Kasumi-1 (cell line): ENCODE measurements at places on chromosomes 5 and 9.
A peak's percentile ranks its signal among the peaks of the same experiment; 100 is the strongest.

GRCh38 chr9:23707249-23707648, 118.8 kb downstream of the ELAVL2 start:
- DNase-seq: no peak

GRCh38 chr9:133421615-133422542, at the start of gene ADAMTS13:
Gene ADAMTS13, plus strand, starts transcription at chr9:133422367. Its CDS starts 77 bp downstream, at chr9:133422444.
- peak; percentile 8 for DNase-seq

- DNase-seq: no peak
Observed at GRCh38 chr9:79768194-79768593, 196.4 kb downstream of the TLE4 start.

DNA sequence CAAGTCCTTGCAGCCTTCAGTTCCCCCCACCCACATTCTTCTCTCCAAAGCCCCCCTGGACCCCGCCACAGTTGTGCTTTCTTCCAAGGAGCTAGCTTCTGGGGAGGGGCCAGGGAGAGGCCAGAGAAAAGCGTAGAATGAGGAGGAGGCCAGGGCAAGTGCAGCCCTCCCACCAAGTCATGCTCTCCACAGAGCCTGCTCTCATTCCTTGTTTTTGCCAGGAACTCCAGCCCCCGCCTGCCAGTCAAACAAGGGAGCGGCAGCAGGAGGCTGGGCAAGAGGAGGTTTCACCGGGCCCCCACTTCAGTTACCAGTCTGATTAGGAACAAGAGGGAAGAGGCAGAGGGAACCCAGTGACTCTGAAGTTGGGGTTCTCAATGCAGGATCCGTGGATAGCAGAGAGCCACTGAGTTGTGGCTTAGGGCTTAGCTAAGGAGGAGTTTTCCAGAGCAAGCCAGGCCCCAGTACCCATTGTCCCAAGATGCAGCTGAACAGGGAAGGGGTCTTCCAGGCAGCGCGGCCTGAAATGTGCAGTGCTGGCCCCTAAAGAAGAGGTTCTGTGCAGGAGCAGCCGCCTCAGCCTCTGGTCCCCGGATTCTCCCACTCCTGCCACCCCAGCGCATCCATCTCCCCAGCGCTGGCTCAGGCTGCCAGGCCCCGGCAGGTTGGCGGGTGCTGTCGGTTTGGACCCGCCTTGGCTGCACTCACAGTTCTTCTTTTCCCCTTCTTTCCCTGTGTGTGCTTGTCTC, 120.6 kb downstream of the DAB2IP start:
- DNase-seq: no peak

GRCh38 chr5:171149333-171149732, 159.7 kb upstream of the TLX3 start:
- DNase-seq: no peak

- peak; percentile 70 for DNase-seq
Observed at GRCh38 chr9:107635803-107636174, 146.2 kb upstream of the KLF4 start.

GRCh38 chr9:70506159-70506558, 91.7 kb upstream of the KLF9 start:
- DNase-seq: no peak

- no peak for DNase-seq
Observed at GRCh38 chr5:16025681-16026080, 153.9 kb downstream of the MARCHF11 start.

GRCh38 chr9:21286659-21287058, 18.5 kb downstream of the IFNA5 start:
- no peak for DNase-seq

- DNase-seq: no peak
Observed at GRCh38 chr5:72387985-72388384, 67.8 kb downstream of the PTCD2 start.

GRCh38 chr5:127297348-127298035, 6.9 kb downstream of the MEGF10 start:
- DNase-seq: no peak

GRCh38 chr5:82425591-82425990, 147.4 kb upstream of the RPS23 start:
- DNase-seq: no peak

DNA sequence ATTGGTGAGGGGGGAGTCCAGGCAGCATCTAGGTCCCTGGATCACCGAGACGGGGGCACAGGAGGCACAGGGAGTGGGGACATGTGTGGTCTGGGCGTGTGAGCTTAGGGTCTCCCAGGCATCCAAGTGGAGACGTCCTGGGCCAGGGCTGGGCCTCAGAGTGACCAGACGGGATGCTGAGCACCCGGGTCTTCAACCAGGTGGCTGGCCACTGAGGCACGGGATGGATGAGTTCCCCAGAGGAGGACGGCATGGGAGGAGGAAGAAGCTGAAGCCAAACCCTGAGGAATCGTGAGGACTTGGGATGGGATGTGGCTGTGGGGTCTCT, 88.0 kb downstream of the LMX1B start:
- no peak for DNase-seq

DNA sequence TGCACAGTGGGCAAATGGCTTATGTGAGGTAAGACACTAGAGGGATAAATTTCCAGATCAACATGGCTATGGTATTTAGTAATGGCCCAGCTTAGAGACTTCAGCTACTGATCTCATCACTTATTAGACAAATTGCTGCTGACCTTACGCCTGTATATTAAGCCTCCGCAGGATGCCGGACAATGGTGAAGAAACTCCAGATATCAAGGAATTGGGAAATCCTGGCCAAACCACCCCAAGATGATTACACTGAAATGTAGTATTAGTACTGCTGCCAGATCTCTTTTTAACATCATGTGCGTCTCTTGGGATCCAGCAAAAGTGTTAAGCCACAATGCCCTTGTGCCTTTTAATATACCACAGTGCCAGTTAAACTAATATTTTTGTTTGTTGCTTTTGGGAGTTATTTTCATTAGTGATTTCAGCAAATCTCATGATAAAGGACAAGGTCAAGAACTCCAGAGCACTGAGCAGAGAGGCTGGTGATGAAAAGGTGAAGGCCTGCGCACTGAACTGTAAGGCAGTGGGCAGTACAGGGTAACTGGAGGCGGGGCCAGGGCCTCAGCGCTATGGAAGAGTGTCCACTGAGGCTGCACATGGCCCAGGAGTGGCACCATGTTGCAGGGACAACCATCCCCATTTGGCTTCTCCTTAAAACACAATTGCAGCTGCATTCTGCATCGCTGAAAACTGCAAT, 32.5 kb downstream of the TSTD2 start:
- no peak for DNase-seq

DNA sequence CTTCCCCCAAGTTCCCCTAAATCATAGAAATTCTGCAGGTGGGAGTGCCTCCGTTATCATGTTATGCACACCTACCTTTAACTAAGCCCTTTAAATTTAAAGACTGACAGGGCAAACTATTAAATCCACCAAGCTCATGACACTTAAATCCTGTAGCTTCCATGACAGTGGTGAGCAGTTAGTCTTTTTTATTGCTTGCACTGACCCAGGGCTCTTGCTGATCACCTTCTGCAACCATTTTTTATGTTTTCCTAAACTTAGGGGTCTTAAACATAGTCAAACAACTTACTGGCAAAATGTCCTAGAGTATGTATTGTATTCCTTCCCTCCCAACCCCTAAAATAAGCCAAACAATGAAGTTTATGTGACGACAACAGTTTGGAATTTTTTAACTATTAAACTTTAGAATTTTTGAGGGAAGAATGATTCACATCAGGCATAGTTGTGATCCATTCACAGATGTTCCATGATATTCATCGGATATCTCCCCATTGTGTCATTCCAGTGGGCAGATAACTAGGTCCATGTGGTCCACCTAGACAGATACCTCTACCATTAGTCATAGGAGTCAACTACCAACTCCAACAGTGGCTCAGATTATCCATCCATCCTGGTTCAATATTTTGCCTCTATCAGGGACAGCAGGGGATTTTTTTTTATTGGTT, 283.1 kb downstream of the ADAMTS6 start:
- no peak for DNase-seq

GRCh38 chr9:133990366-133991213, 1.5 kb downstream of the VAV2 start:
- DNase-seq: no peak

- DNase-seq: no peak
Observed at GRCh38 chr5:31972558-31972957, 201.6 kb downstream of the GOLPH3 start.

DNA sequence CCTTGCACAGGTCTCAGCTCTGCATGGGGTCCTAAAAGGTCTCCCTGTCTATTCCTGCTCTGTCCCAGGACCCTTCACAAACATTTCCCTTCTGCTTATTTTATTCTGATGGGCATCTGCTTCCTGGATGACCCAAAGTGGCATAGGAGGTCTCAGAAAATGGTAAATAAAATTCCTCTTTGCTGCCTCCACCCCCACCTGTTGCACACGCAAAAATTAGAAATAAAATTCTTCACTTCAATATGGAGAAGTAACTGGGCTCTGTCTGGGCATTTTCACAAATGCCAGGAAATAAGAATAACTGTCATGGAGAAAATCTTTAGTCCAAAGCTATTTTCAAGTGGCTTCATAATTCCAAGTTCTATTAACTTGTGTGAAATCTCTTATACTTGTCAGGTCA, 106.6 kb upstream of the MAP1B start:
- DNase-seq: no peak

DNA sequence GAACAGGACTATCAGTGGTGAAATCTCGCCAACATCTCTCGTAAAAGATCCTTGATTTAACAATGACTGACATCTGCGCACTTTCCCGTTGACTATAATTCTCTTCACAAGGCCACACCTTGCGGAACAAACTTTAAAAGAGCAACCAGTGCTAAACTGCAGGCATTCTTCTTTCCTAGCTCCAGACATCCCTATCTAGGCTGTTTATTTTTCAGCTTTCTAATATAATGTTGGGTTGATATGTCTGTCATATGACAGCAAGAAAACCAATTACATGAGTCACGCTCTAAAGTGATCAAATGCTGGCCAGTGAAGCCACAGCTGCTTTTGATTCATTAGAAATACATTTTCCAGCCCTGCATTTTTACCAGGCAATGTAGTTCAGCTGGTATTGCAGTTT, 162.5 kb downstream of the ELAVL2 start:
- DNase-seq: no peak

GRCh38 chr9:115715666-115716065, 437.9 kb upstream of the PAPPA start:
- no peak for DNase-seq

GRCh38 chr5:109080896-109081295, 328.9 kb downstream of the PJA2 start:
- DNase-seq: peak; percentile 5

- no peak for DNase-seq
Observed at GRCh38 chr9:130994135-130995085, 14.6 kb upstream of the LAMC3 start.

GRCh38 chr5:14793851-14794250, 77.7 kb downstream of the ANKH start:
- no peak for DNase-seq

DNA sequence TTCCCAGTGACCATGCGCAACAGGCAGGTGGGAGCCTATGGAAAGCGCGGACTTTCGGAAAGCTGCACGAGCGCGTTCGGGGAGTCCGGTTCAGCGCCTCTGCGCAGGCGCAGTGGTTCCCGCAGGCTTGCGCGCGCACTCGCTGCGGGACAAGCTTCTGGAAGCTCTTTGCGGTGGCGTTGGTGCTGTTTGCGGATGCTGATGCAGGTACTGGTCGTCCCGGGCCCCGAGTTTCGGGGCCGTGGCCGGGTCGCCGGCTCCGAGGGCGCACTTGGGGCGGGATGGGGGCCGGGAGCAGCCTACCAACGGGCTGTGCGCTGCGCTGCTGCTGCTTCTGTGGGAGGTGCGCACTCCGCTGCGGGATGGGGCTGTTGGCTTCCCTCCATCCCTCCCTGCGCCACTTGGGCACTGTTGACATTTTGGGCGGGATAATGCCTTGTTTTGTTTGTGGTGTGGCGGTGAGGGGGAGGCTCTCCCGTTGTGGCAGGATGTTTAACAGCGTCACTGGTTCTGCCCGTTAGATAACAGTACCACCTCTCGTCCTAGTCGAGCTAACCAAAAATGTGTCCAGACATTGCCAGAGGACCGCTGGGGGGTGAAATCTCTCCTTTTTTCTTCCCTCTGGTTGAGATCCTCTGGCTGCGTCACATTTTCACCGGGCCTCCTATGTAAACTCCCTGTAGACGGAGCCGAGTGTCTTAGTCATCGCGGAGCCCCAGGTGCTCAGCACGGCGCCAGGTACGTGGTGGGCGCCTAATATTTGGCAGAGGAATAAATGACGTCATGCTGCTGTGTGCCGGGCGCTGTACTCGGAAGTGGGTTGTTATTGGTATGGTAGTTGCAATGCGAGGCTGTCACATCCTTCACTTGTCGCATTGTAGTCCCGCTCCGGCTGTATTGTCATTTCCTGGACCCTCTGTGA, at the start of gene ZNF483:
TSS of gene ZNF483 (plus strand) at position 124 of the 922 bp plus-strand sequence. CDS start 2,217 bp downstream, outside the sequence.
- no peak for DNase-seq

- DNase-seq: no peak
Observed at GRCh38 chr5:140293091-140293848, 9.6 kb downstream of the PFDN1 start.

DNA sequence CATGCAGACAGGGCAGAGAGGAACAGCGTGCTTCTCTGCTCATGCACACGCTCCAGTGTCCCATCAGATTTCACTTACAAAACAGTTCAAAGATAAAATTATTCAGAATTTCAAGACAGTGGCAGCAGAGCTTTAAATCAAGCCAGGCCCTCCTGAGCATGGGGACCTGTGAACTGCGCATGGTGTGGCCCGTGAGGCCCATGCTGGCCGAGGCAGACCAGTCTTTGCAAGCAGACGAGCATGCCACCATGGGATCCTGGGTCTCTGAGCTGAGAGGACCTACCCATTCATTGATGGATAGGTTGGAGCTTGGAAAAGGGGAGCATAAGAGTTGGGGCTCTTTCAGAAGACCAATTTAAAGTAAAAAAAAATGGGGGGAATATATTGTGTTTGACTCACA, 35.0 kb upstream of the SAP30L start:
- no peak for DNase-seq

GRCh38 chr5:159034083-159034824, 65.5 kb downstream of the EBF1 start:
- no peak for DNase-seq

DNA sequence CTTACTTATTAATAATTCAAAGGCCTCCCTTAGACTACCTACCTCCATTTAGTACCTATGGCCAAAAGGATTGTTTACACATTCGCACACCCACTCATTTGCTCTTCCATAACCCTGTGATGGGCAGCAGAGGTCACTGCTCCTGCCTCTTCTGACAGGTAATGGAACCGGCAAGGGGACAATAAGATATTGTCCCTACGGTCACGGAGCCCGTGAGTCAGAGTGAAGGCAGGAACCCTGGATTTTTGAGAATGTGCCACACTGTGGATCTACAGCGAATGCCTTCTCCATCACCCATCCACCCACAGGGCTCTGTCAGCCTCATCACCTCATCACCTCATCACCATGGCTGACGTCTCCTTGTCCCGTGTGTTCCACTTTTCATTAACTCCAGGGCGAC, 132.3 kb downstream of the MYO10 start:
- DNase-seq: no peak
